ENCODE measurements at places on chromosomes 7 and 10.
A peak's percentile ranks its signal among the peaks of the same experiment; 100 is the strongest.

DNA sequence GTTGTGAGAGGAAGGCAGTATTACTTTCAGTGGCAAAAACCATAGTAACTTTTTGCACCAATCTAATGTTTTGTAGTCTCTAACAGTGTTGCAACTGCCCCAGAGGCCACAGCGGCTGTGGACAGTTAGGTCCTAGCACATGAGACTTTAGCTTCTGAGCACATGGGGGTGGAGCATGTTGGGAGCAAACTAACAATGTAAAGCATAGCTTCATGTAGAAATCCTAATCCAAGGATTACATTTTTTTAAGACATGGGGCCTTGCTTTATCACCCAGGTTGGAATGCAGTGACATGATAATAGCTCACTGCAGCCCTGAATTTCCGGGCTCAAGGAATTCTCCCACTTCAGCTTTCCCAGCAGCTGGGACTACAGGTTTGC is 49.0 kb downstream of the LAMB1 start:
- DNase-seq: no peak

DNA sequence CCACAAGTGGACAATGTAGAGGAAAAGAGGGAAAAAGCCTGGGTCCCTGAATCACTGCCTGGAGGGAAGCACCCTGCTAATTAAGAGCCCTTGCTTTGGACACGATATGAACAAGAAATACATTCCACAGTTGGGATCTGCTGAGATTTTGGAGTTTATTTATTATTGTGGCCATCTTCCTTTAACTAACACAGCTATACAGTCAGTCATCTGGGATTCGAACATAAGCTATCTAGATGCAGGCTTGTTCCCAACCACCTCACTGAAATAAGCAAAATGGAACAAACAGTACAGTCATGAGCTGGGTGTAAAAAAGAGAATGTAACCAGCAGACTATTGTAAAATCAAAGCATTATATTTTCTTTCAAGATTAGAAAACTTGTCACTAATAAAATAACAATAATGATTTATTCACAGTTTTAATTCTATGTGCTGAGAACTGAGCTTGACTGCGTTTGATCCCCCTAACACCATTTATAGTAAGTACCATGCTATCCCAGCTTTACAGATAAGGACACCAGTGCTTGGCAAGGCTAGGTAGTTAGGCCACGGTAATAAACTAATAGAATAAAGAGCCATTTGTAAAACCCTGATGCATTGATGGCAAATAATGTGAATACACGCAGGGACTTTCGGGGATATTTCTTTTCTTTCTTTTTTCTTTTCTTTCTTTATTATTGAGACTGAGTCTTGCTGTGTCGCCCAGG is 223.8 kb upstream of the KLF6 start:
- DNase-seq: no peak

GRCh38 chr10:114303556-114303955 is 64.5 kb downstream of the VWA2 start:
- no peak for DNase-seq

- peak; percentile 37 for DNase-seq
Observed at GRCh38 chr10:88687853-88688467, 18.1 kb upstream of the LIPK start.

GRCh38 chr10:98696516-98696915 is 249.8 kb upstream of the HPS1 start:
- DNase-seq: no peak

DNA sequence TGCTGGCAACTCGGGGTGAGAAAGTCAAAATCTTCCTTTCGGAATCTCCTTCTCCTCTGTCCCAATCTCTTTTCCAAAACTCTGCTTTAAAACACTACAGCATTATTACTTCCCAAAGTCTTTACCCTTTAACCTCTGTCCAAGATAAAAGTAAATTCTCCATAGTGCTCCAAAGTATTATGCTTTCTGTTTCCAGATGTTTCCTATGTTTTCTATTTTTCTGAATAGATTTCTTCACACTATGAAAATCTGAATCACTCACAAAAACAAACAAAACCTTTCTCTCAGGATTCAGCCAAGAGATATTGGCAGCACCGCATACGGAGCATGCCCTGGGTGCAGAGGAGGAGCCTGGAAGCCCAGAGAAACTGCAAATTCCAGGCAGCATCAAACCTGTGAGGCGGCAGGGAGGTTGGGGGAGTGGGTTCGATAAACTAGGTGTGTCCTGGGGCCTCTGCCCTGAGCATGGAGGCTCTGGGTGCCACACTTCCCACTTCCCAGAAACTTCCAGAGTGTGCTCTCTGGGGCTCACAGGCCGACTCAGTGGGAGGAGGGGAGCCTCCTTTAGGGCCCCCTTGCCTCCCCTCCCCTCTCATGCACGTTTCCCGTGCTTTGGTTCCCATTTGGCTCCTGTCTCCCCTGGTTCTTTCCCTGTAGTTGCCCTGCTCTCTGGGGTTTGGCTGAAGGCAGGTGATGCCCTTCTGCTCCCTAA is 35.6 kb downstream of the VIPR2 start:
- DNase-seq: no peak

DNA sequence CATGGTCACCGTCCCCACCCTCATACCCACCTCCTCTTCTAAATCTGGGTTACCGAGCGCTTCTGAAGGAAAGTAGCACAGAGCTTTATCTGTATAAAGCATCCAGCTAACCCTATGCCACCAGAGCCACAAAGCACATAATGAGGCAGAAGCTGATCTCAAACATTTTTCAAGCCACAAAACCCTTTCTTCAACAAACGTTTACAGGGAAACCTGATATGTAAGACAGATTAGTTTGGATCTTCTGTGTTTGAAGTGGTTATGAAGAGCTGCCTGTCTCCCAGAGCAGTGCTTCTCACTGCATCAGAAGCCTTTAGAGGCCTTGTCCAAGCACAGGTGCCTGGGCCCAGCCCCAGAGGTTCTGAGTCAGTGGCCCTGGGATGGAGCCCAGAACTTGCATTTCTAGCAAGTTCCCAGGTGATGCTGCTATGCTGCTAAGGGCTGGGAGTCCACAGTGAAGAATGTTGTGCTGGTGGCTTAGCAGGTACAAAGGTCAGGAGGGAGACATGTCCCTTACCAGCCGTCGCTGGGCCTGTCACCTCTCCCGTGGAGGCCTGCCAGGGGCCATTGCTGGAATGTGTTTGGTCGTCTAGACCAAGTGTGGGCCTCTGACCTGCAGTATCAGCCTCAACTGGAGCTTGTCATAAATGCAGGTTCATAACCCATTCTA is 90.4 kb downstream of the TAF3 start:
- DNase-seq: no peak

DNA sequence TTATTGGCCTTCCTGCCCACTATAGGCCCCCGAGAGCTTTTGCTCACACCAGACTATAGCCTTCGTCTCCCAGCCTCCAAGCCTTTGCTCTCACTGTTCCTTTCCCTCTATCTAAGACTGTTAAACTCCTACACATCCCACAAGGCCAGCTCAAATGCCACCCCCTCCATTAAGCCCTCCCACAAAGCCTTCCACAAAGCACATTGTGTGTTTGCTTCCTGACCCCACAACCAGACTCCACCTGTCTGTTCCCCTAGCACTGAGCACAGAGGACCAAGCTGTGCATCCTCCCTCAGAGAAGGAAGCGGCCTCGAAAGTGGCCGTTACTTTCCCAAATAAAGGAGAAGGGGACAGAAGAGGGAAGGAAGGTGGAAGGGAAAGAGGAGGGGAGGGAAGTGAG is 1.3 kb downstream of the LOXL4 start:
- no peak for DNase-seq

GRCh38 chr10:110918643-110919348 is at the start of gene BBIP1:
Gene BBIP1, minus strand, starts transcription at chr10:110919180. Its CDS starts 1,023 bp downstream, at chr10:110918157.
- DNase-seq: peak; percentile 72

- DNase-seq: no peak
Observed at GRCh38 chr7:139505563-139505962, 17.9 kb upstream of the CLEC2L start.

DNA sequence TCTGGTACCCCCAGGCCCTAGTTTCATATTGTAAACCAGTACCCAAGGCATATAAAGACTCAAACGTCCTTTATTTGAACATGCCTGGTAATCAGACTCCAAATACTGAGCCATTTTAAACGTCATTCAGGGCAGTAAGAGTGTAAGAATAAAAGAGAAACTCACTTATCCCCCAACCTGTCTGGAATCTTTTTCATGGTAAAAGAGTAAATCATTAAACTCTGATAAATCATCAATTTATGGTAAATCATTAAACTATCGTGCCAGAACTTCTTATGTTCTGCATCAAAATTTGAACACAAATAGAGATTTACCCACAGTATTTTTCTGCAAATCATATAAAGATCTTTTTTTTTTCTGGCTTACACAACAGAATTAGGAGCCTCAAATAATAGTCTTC is 734.3 kb upstream of the POT1 start:
- no peak for DNase-seq

GRCh38 chr10:129770286-129770685 is 193.8 kb downstream of the EBF3 start:
- no peak for DNase-seq

DNA sequence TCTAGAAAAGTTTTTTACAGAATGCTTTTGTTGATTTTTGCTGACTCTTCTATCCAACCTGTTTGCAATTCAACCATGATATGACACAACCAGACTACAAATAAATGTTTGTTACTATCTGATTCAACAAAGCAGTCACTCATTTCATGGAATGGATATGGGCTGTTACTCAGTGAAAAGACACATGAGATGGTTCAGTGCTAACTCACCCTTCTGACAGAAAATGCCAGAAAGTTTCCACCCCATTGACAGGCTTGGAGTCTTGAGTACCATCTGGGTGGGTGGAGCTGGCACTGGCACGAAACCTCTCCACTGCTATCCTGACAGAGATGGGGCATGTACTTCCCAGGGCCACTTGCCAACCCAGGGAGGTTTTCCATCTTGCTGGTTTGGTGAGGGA is 39.5 kb downstream of the RBM28 start:
- no peak for DNase-seq

DNA sequence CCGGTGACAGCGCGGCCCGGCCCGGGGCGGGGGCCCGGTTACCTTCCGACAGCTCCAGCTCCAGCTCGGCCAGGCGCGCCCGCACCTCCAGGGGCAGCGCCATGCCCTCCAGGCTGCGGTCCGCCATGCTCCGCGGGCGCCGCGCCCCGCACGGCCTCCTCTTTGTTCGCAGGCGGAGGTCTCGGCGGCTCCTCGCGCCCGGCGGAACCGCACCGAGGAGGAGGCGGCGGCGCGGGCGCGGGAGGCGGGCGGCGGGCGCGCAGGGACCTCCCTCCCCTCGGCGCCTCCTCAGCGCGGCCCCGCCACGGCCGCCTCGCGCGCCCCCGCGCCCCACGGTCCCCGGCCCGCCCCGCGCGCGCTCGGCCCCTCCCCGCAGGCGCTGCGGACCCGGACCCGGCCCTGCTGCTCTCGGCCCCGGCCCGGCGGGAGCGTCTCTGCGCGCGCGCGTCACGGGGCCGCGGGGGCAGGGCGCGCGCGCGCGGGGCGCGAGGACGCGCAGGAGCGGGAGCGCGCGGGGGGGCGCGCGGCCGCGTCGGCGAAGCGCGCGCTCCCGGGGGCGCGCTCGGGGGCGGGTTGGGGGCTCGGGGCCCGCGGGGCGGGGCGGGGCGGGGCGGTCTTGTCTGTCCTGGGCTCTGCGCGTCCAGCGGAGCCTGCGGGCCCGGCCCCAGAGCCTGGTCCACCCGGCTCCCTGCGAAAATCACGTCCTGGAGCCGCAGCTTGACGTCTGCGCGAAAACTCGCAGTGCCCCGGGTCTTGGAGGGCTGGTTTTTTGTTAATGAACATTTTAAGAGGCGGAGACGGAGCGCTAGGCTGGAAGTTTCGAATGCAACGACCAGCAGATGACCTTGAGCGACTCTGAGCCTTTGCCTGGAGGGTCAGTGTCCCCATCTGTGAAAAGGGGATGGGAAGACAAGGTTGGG is at the start of gene DIP2C:
TSS of gene DIP2C (minus strand) at position 217 of the 920 bp plus-strand sequence. CDS start at position 127, 90 bp downstream.
- no peak for DNase-seq

GRCh38 chr10:106582291-106582690 is 582.2 kb downstream of the SORCS1 start:
- no peak for DNase-seq

DNA sequence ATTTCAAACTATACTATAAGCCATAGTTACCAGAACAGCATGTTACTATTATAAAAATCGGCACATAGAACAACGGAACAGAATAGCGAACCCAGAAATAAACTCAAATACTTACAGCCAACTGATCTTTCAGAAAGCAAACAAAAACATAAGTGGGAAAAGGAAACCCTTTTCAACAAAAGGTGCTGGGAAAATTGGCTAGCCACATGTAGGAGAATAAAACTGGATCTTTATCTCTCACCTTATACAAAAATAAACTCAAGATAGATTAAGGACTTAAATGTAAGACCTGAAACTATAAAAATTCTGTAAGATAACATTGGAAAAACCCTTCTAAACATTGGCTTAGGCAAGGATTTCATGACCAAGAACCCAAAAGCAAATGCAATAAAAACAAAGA is 29.1 kb downstream of the ZNF680 start:
- DNase-seq: no peak

GRCh38 chr7:78226059-78226719 is 427.6 kb downstream of the PHTF2 start:
- no peak for DNase-seq

DNA sequence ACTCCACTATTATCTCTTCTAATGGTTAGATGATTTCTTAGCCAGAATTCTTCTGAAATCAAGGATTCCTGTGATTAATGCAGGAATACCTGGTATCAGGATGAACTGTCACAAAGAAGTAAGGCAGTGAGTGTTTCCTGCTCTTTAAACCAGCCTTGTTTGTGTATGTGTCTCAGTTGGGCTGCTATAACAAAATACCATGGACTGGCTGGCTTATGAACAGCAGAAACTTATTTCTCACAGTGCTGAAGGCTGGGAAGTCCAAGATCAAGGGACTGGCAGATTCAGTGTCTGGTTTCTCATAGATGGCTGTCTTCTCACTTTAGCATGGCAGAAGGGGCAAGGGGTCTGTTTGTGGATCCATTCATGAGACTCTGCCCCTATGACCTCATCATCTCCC is 42.7 kb downstream of the LRMDA start:
- no peak for DNase-seq
